Fibroblast of lung (primary cell): ENCODE measurements at places on chromosomes 7 and 10. TPM values are rescaled to one million over a fixed set of nuclear protein-coding genes. Genes with fewer than 3 reads are reported as not detected.

Gene MLXIPL
- total RNA-seq = 0.51 TPM in 1 of 2 replicates, not detected in the other

Gene OR2F2
- total RNA-seq = not detected in 2 replicates

Gene MRPS33
- total RNA-seq = 30.6 and 40.1 TPM in 2 replicates

Gene OR6V1
- not detected in 2 replicates for total RNA-seq

Gene TFEC
- total RNA-seq = under 0.01 and 0.17 TPM in 2 replicates

Gene ELFN1
- 0.33 and 0.51 TPM in 2 replicates for total RNA-seq

Gene AQP1
- 10.8 and 44.6 TPM in 2 replicates for total RNA-seq

Gene TAS2R5
- total RNA-seq = 1.0 and 1.3 TPM in 2 replicates

DNA sequence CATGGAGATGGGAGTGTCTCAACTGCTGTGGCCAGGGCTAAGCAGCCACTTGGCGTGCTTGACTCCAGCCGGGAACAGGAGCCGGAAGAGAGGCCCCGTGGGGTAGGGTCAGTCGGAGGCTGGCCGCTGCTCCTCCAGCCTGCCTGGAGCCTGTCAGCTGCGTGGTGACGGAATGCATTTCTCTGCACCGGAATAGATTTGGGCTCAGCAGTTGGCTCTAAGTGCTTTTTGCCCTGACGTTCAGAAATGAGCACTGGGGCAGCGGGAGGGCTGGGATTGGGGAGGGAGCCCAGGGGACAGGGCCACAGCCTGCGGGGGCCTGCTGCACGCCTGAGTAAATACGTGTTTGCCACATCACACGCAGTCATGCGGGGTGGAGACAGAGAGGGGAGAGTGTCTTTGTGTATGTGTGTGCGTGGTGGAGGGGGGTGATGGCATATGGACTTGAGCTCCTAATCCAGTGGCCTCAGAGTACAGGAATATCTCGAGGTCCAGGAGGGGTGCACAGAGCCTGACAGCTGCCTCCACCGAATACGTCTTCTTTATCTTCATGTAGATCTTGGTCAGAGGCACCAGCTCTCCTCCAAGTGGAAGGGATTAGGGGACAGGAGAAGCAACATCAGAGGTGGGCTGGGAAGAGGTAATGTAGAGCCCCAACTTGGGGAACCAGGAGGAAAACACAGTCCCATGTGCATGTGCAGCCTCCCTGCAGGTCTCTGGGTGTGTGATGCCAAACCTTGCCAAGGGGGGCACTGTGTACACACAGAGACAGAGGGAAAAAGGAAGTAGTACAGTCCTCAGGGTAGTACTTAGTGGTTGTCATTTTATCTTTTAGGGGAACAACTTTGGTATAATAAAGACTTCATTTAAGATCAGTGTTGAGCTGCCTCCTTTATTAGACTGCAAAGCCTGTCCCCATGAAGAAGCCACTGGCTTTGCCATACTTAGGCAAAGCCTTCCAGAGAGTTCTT is 151.4 kb downstream of the CDH23 start:
- DNase-seq = peak; percentile 58

DNA sequence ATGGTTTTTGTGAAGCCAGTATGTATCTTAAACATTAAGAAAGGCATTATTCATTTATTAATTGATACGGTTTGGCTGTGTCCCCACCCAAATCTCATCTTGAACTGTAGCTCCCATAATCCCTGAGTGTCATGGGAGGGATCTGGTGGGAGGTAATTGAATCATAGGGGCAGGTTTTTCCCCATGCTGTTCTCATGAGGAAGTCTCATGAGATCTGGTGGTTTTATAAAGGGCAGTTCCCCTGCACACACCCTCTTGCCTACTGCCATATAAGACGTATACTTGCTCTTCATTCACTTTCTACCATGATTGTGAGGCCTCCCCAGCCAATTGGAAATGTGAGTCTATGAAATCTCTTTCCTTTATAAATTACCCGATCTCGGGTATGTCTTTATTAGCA is 28.1 kb downstream of the OTUD1 start:
- DNase-seq = no peak

- DNase-seq = no peak
These were observed 31.3 kb downstream of the CTBP2 start for GRCh38 chr10:125129076-125129458.

DNA sequence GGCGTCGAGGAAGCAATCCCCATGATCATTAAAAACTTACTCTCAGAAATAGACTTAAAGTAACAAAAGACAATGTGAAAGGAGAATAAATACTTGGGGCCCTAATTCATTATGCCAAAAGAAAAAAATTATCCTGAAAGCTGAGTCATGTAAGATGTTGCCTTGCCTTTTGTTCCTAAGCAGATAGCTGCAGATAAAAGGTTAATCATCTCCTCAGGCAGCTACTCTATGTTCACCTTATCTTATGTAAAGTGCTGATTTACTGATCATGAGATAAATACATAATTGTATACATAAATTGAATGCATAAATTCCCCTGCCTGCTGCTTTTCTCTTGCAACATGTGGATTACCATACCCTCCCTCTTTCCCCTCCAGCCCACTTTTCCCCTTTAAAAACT is 28.1 kb upstream of the CREB3L2 start:
- DNase-seq = no peak

GRCh38 chr10:67520924-67521520 is 175.0 kb downstream of the CTNNA3 start:
- peak; percentile 73 for DNase-seq

DNA sequence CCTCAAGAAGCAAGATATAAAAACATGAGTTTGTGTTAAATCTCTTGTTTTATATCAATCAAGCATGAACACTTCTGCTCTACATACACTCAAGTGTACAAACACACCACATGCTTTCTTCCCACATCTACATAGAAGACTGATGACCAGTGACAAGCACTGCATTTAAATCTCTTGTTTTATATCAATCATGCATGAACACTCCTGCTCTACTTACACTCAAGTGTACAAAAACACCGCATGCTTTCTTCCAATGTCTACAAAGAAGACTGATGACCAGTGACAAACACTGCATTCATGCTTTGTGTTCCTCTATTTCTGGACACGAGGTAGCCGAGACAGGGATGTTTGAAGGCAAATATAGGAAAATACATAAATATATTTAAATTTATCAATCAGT is 642.0 kb upstream of the PFKP start:
- no peak for DNase-seq

GRCh38 chr10:51800121-51800520 is 100.7 kb upstream of the CSTF2T start:
- no peak for DNase-seq

DNA sequence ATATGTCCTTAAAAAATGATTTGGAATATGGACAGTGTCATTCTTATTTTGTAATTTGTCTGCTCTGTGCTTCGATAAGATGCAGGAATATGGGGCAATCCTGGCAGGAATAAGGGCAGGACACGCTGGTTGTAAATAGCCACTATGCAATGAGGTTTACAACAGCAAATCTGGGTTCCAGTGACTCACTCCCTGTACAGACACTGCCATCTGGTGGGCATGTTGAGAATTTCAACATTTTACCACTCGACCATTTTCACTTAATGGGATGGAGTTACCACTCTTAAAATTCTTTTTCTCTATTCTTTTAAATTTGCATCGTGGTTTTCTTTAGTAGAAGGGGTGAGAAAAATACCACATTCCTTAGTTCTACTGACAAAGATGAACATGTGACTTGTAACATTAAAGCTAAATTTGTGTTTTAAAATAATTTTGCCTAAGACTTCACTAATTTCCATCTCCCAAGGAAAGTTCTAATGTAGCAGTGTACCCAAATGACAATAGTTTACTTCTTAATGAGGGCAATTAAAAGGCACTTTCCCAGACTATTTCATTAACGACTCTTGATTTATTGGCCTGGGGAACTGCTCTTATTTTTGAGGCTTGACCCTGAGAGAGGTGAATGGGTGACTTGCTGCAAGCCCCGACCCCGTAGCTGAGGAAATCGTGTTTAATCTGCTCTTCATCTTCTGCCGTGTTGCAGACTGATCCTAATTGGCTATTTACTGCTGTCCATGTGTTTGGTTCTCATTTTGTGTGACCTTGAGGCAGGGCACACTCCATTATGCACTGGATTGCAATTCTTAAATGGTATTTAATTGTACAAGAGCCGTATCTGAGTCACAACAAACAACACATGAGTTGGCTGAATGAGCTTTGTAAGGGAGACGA is 173.6 kb upstream of the IMMP2L start:
- peak; percentile 84 for DNase-seq

DNA sequence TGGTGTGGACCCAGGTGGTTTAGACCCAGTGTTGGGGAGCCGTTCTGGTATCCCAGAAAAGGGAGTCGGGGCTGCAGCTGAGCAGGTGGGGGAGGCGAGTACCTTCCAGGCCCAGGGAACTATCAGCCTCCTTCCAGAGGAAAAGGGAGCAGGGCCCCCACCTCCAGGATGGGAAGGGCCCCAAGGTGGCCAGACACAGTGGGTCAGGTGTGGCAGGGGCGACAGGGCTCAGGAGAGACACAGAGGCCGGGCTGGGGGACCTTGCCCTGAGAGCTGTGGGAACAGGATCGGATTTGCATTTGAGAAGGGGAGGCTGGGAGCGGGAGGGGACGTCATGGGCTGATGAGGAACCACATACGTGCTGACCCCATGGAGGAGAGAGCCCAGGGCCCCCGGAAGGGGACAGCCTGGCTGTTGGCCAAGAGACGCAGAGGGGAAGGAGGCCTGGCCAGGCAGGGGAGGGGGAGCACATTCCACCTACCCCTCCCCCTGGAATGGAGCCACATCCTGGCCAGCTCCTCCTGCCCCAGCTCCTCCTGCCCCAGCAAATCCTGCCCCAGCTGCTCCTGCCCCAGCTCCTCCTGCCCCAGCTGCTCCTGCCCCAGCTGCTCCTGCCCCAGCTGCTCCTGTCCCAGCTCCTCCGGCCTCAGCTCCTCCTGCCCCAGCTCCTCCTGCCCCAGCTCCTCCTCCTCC is 9.7 kb upstream of the TTYH3 start:
- no peak for DNase-seq

DNA sequence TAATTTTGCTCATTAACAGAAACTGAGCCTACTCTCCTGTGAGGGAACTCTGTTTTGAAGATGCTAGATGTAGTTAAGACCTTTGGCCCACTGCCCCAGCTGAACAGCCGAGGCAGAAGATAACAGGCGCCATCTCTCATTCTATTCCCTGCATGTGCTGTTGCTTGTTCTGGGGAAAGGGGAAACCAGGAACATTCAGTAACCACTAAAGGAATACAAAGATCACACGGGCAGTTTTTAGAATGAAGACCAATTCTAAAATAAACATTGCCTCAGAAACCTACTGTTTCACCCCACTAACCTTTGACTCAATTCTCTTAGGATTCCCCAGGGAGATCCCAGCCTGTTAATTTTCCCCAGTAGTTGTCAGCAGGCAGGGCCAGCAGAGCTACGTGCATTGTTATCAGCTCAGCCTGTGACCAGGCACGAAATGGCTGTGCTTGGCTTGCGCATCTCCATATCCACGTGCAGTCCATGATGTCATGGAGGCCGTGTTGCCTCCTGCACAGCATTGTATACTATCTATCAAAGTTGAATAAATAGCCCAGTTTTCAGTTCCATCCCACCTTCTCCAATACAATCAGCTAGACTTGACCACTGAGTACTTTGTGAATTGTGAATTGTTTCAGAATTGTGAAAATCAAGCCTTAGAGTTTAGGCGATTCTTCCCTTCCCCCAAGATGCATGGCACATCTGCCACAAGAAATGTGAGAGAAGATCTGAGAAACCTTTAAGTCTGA is 36.0 kb downstream of the ANK3 start:
- peak; percentile 4 for DNase-seq

GRCh38 chr10:128300290-128300824 is 174.1 kb upstream of the MKI67 start:
- no peak for DNase-seq

DNA sequence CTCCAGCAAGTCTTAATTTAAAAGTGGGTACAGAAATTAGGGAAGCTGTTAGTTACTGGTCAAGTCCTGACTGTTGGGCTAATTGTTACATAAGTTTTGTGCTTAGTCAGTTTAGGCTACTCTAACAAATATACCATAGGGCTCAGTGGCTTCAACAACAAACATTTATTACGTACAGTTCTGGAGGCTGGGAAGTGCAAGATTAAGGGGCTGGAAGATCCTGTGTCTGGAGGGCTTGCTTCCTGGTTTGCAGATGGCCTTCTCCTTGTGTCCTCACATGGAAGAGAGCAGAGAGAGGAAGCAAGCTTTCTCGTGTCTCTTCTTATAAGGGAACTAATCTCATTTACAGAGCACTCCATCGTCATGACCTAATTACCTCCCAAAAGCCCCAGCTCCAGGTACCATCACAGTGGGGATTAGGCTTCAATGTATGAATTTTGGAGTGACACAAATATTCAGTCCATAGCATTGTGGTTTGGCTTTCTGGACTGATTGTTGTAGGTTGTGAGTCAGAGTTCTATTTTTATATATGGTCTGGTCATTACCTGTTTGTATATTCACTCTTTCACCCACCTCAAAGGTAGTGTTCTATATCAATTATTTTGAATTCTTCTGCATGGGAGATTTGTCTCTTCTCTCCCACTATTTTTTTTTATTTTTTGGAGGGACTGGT is 17.1 kb downstream of the ST7 start:
- DNase-seq = no peak

GRCh38 chr7:22801912-22802311 is 20.7 kb downstream of the TOMM7 start:
- DNase-seq = no peak

- no peak for DNase-seq
These were observed 40.0 kb downstream of the VOPP1 start for GRCh38 chr7:55532150-55532917.

GRCh38 chr7:94913391-94913790 is 6.0 kb downstream of the PPP1R9A start:
- DNase-seq = no peak
